ENCODE measurements at places on chromosomes 1 and 21. TPM values are rescaled to one million over a fixed set of nuclear protein-coding genes. Genes with fewer than 3 reads are reported as not detected.

THEM5 gene
- not detected for total RNA-seq

FCRLA gene
- not detected for total RNA-seq

FCGR2B gene
- not detected for total RNA-seq

TMEM52 gene
- total RNA-seq = 0.82 TPM

GOLT1A gene
- 4.6 TPM for total RNA-seq

PTPN7 gene
- not detected for total RNA-seq
